ENCODE measurements at places on chromosomes 7 and 10.

GRCh38 chr10:117366741-117367140, 8.5 kb downstream of the PDZD8 start:
- DNase-seq: no peak

DNA sequence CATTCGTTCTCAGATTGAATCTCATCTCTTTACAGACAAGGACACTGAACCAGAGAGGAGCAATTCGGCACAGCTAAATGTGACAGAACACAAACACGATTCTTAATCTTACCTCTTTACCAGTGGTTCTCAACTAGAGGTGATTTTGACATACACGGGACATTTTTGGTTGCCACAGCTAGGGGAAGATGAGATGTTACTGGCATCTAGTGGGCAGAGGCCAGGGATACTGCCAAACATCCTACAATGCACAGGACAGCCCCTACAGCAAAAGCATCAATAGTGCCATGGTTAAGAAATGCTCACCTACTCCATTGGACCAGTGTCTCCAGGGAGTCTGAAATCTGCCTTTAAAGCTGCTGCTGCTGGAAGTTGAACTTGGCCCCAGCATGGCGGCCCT, 27.3 kb downstream of the PDE1C start:
- no peak for DNase-seq

- DNase-seq: no peak
Observed at GRCh38 chr10:113590581-113590980, 37.7 kb downstream of the HABP2 start.

DNA sequence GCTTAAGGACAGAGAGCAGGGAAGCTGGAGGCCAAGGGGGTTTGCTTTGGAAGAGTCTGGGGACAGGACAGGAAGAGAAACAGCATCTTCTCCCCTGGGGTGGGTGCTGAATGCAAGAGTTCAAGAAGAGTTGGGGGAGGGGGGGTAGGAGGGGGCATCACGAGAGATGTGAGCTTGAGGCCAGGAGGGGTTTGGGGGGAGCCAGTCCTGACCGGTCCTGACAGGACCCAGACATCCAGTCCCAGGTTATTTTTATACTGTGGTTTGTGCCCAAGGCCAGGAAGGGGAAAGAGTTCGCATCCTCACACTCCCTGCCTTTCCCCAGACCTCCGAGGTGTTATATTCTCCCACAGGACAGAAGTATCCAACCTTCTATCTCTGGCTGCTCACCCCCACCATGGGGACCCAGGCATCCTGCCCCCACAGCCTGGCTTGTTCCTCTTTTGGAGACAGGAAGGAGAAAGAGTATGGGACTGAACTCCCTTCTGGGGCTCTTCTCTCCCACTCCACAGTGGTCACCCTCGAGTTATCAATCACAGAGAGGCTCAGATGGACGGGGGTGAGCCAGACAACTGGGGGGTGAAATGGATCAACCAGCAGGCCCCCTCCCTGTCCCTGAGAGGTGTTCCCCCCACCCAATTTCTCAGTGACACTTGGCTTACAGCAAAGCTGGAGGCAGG, 2.8 kb downstream of the TSC22D4 start:
- DNase-seq: no peak

DNA sequence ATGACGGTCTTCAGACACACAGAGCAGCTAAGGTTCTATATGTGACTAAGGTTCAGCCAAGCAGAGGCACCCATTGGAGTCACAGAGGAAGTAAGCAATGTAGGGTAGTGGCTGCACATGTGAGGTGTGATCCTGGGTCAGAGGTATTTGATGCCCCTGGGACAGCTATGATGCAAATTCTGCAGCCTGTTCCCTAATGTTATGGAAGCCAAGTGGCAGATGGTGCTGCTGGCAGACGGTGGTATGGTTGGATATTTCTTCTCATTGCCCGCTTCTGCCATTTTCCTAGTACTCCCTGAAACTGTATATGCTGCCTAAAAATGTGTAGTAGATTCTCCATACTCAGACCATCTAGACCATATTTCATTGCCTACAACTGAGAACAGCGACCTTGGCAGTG, 7.2 kb downstream of the TAS2R16 start:
- DNase-seq: no peak

- no peak for DNase-seq
Observed at GRCh38 chr10:49647985-49648795, 31.3 kb upstream of the C10orf53 start.

DNA sequence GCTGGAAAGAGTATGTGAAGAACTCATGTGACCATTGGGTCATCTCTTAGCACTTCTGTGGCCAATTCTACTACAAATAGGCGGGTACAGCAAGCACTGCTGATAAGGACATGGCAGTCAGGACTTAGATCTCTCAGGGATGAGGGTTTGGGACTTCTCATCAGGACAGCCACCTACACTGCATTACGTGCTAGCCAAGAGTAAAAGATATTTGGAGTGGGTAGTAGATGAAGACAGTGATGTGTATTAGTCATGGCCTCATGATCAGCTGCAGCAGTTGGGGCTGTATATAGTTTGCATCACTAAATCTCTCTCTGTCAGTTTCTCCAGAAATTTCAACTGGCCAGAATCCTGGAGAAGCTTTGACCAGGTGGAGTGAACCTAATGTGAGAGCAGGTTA, 9.2 kb downstream of the TAS2R60 start:
- no peak for DNase-seq

DNA sequence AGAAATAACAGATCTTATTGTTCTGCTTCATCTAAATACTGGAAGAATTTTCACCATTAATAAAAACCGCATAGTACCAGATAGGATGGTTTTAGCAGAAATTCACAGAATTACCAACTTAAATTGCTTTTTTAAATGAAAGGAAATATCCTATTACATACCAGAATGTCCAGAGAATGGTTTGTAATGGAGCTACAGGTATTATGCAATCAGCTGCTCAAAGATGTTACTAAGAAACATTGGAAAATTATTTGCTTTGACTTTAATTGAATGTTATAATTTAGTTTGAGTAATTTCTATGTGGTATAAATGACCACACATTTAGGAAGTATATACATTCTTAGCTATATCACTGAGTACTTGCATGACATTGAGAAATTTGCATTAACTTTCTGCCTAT, 338.3 kb downstream of the ETV1 start:
- no peak for DNase-seq

- DNase-seq: no peak
Observed at GRCh38 chr10:77187376-77187999, 450.1 kb downstream of the KCNMA1 start.

- no peak for DNase-seq
Observed at GRCh38 chr10:59708816-59709394, 745 bp downstream of the SLC16A9 start.

DNA sequence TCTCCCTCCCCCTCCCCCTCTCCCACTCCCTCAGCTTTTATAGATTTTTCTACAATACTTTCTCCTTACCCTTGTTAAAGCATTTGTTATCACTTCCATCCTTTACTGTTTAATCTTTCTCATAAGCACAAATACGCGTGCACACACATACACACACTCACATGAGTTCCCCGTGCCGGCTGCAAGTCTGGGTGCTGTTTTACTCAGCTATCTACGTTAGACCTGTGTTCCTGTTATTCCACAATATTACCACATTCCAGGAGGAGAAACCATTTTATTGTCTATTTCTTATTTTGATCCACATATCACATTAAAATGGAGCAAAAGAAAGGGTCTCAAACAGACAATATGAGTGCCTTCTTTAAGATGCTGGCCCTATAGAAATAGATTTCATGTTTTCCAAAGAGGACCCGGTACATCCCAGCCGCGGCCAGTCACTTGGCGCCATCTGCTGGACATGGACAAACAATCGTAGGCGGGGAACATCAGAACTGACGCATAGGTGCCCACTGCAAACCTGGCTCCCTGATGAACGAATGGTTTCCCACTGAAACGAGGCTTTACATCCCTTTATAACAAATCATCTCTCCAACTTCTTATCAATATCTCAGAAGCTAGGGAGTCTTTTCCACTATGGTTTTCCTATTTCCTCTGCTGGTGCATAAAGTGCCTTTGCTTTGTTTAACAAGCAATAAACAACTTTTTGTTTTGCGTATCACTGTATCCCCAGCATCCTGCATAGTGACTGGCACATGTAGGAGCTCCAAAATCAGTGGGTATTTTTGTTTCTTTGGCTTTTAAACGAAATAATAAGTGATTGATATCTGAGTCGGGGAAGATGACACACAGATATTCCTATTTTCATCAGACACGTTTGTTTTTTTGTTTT, 25.2 kb upstream of the OPTN start:
- peak; percentile 36 for DNase-seq

DNA sequence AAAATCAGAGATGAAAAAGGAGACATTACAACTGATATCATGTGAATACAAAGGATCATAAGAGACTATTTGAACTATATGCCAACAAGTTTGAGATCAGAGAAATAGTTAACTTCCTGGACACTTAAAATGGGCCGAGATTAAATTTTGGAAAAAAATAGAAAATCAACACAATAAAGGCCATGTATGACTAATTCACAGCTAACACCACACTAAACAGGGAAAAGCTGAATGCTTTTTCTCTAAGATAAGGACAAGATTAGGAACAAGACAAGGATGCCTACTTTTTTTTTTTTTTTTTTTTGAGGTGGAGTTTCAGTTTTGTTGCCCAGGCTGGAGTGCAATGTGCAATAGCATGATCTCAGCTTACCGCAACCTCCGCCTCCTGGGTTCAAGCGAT, 151.4 kb upstream of the MAGI2 start:
- DNase-seq: no peak

GRCh38 chr10:75623310-75624093, 192.1 kb downstream of the LRMDA start:
- DNase-seq: no peak

- no peak for DNase-seq
Observed at GRCh38 chr7:159147687-159148086, 3.0 kb upstream of the VIPR2 start.

- no peak for DNase-seq
Observed at GRCh38 chr10:31358688-31359330, 39.8 kb downstream of the ZEB1 start.

DNA sequence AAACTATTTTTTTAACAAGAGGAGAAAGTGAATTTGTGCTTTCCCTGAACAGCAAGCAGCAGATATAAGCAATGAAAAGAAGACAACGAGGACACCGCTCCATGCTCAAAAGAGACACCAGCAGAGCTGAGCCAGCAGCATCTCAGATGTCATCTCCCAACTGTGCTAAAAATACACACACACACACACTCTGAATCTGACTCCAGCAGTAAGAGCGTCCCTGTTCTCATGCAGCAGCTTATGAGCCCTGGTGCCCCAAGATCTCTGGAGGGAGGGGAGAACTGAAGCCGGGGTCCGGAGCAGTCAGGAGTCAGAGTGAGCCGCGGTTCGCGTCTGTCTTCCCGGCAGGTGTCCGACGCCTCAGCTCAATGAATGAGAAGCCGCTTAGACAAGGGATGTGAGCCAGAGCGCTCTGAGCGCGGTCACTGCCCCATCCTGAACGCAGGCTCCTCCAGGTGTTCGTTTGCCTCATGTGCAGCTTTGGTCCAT, 49.2 kb downstream of the SVIL start:
- DNase-seq: no peak

DNA sequence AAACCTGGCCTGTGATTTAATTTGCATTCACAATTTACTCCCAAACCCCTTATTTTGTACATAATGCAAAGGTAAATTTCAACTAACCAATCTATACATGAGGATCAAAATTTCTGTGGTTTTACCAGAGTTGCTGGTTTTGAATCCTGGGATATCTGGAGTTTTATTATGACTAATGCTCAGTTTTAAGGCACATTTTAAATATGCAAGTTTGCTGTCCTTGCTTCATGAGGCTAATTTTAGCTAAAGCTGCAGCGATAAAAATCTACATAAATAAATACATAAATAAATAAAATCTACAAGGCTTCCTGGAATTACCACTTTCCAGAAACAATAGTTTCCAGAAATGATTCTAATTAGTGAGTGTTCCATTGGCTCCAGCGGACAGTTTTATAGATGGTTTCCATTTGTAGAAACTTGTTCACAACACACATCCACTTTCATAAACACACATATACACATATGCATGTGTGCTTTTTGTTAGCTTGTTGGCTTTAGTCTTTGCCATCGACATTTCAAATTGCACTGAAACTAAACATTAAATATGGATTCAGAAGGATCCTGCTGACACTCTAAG, 339.5 kb upstream of the NRP1 start:
- no peak for DNase-seq

GRCh38 chr7:37357637-37357996, 91.0 kb downstream of the ELMO1 start:
- no peak for DNase-seq

DNA sequence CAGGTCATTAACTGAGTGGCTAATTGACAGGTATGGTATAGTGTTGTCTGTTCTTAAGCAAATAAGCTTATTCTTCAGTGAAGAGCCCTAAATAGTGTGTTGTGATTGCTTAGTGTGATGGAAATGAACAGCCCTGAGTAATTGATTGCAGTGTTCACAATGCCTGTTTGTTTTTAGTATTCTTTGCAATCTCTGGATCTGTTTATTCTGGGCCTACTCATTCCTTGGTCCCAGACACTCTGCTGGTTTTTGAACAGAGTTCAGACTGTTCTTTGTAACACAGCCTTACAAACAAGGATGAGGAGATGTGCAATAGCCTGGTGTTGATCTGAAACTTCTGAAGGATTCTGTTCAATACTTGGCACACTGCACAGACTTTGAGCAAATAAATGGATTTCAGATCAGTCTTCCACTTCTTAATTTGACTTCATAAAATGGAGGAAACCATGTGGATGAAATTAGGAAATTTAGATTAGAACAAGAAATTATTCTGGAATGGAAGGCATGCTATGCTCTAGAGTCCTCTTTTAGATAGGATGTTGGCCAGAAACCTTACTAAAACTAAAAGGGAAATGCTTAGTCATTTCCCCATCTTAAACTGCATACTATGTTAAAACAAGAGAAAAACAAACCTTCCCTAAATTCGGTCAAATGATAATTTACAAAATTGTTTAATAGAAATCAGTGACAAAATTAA, 444.2 kb upstream of the SEMA3D start:
- no peak for DNase-seq

DNA sequence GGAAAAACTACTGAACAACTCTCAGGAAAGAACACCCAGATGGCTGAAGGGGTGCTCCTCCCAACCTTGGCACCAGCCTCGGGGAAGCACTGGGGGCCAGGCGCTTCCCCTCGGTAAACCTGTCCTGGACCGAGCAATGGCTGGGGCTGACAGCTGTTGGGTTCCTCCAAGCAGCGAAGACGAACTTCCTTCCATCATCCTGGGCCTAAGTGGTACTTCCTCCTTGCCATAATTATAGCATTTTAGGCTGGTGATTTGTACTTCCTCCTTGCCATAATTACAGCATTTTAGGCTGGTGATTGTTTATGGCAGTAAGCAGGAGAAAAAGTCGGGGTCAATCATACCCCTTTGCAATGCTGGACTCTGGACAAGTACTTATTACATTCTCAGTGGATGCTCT, 69.3 kb downstream of the MYOF start:
- DNase-seq: no peak

DNA sequence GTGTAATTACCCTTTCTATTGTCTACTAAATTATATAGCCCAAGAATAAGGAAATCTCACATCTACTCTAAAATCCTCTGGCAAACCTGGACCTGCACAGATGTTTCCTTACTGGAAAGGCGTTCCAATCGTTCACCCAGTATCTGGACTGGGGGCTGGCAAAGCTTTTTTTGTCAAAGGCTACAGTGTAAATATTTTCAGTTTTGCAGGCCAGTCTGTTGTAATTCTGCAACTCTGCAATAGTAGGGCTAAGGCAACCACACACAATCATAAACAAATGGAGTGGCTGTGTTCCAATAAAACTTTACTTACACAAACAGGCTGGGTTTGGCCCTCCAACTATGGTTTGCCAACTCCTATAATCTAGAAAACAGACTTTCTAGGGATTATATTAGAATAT, 56.2 kb downstream of the GLI3 start:
- no peak for DNase-seq

All from urinary bladder (tissue), 4 donors.